ENCODE measurements at places on chromosomes 12 and 14. TPM values are rescaled to one million over a fixed set of nuclear protein-coding genes. Genes with fewer than 3 reads are reported as not detected.
A peak's percentile ranks its signal among the peaks of the same experiment; 100 is the strongest.

DNA sequence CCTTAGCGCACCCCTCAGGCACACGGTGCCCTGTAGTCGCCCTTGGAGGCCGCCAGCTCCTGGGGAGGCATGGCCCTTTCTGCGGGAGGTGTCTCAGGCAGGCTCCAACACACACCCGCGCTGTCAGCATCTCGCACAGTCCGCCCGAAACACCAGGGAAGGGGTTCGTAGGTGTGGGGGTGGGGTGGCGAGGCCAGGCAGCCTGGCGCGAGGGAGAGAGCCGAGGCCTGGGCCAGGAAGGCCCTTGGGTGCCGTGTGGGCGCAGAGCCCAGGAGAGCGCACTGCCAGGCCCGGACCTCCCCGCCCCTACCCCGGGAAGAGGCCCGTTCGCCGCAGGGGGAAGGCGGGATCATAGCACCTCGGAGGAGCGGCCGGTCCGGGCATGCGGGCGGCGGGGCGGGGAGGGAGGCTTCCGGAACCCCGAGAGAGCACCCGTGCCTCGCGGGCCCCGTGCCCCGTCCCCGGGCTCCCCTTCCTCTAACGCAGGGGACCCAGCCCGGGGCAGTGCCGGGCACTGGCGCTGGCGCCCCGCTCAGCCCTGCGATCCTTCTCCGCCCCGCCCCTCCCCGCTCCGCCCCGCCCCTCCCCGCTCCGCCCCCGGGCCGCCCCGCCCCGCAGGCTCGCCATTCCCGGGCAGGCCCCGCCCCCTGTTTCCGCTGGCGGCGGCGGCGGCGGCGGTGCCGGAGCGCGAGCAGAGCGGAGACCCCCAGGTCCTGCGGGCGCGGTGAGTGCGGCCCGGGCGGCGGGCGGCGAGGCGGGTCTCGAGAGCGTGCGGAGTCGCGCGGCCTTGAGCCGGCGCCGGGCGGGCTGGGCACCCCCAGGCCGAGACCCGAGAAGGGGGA is at the start of gene TSPAN9:
Gene TSPAN9 (plus strand): TSS at position 650 of the 842 bp plus-strand sequence. CDS start 123,815 bp downstream, outside the sequence.
- DNase-seq: peak; percentile 71

DNA sequence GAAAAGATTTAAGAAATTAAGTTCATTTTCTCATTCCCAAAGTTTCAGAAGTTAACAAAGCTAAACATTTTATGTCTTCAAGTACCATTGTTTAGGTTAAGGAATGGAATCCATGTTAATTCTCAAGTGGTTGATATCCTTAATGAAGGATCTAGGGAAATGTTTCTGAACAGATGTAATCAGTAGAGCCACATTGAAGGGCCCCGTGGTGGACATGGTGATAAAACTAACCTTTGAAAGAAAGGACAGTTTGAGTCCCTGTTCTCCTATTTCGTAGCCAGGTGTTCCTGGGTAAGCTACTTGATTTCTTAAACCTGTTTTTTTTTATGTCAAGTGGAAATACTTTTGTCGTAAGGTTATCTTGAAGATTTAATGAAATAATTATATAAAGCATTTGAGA is 4.6 kb downstream of the PPM1A start:
- no peak for DNase-seq

DNA sequence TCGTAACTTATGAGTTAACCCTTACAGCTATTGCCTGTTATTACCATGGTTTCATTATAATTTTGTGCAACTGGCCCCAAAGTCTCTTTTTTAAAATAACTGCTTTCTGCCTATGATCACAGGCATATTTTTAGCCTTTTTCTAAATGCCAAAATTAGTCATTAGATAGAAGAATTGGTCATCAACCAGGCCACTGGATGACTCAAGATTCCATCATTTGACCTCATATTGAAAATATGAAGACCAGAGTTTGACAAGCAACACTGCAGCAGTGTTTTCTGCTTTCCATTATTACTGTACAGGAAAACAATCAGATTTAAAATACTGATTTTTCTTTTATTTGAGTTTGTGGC is 54.7 kb upstream of the OTOGL start:
- DNase-seq: no peak

DNA sequence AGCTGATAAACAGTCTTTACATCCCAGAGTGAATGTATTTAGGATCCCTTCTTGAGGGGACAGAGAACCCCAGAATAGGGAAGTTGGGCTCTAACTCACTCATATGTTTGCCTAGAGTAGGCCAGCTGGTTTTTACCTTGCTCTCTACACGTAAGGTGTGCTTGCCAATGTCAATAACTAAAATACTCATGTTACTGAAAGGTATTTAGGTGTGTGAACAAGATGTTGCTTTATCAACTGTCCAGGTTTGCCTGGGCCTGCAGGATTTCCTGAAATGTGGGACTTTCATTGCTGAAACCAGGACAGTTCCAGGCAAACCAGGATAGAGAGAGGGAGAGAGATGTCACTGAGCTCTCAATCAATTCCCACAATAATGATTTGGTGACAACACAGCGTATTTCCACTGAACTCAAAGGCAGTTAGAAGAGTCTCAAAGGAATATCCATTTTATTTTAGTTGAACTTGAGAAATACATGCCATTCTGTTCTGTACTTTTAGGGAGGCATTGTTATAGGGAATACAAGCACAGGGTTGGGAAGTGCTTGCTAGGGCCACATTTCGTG is 171.7 kb downstream of the NRXN3 start:
- no peak for DNase-seq

DNA sequence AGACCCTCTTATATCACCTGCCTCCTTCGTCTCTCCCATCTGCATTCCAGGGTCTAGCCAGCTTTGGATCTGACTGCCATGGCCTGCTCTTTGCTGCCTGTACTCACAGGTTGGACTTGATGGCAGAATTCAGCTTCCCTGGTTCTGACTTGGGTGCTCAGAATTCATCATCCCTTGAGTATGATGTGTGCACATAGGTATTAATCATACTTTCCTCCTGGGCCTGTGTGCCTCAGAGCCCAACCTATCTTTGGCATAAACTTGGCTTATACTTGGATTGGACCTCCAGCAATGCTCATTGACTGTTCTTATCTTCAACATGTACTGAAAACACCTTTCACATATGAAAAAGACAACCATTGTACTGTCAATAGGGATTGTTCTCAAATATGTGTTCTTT is 70.7 kb upstream of the LMNTD1 start:
- no peak for DNase-seq

- DNase-seq: no peak
These were observed 9.7 kb upstream of the TUBA1A start for GRCh38 chr12:49198431-49199155.

The SDSL gene
- 17.4 TPM for total RNA-seq

The KCNJ8 gene
- total RNA-seq: 10.5 TPM
